Activated CD4-positive, alpha-beta T cell treated with anti-CD3 and anti-CD28 coated beads, Interleukin-2, amount 10 ng/mL, durations not matched to agents 24 days and 14 days (primary cell): ENCODE measurements at places on chromosomes 2 and 18.

- H3K27ac ChIP-seq, result no peak overlapping the region
- no peaks in the 10 kb centered on the region for H3K36me3 ChIP-seq
- H3K4me1 ChIP-seq, result peaks cover 6% of the 10 kb centered on the region
- no peak for DNase-seq
These were observed 50.6 kb downstream of the GLI2 start for GRCh38 chr2:120786038-120786960.

DNA sequence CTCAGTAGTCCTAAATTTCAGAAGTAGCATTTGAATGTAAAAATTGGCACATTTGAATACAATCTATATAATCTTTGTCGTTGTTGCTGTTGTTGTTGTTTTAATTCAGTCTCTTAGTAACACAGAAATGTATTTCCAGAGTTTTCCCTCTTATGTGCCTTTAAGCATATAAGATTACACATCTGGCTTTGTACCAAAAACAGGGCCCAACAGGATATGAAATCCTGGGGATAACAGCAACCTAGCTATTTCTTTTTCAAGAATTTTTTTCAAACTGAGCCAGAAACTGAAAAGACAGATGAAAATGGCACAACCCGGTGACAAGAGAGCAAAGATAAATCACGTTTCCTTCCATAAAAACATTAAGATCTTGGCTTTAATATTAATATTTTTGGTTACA lies 906.7 kb downstream of the NRXN1 start:
- H3K36me3 ChIP-seq, result no peaks in the 10 kb centered on the region
- no peak for DNase-seq
- H3K4me3 ChIP-seq, result no peak overlapping the region

DNA sequence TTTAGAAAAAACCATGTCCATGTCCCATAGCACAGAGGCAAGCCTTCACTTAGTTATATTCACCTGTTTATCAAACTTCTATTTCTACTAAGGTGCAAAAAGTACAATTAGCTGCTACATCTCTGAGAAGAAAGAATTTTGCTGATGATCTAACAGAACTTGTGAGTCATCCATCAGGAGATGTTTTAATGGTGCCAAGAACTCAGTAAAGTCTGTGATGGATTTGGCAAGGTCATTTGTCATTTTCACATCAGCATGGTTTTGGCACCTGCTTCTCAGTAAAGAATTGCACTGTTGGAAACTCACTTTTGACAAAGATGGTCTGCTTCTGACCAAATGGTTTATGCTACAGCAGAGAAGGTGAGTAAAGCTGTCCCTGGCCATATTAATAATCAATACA lies 195.7 kb upstream of the TMEFF2 start:
- no peak overlapping the region for H3K4me3 ChIP-seq
- H3K36me3 ChIP-seq, result no peaks in the 10 kb centered on the region
- no peak for DNase-seq

DNA sequence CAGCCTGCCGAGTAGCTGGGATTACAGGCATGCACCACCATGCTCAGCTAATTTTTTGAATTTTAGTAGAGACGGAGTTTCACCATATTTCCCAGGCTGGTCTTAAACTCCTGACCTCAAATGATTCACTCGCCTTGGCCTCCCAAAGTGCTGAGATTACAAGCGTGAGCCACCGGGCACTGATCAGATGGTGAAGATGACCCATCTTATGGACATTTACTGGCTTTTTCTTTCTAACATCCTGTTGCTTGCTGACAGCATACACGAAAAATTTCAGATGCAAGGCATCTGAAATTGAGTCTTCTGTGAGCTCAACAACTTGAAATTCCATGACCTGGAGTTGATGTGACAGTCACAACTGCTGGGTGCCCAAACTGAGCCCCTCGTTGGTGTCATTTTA lies 859.5 kb upstream of the CNTNAP5 start:
- H3K4me1 ChIP-seq, result no peaks in the 10 kb centered on the region
- no peaks in the 10 kb centered on the region for H3K36me3 ChIP-seq
- no peak overlapping the region for H3K27ac ChIP-seq
- no peak overlapping the region for H3K4me3 ChIP-seq
- DNase-seq, result no peak
- H3K27me3 ChIP-seq, result no peaks in the 10 kb centered on the region

DNA sequence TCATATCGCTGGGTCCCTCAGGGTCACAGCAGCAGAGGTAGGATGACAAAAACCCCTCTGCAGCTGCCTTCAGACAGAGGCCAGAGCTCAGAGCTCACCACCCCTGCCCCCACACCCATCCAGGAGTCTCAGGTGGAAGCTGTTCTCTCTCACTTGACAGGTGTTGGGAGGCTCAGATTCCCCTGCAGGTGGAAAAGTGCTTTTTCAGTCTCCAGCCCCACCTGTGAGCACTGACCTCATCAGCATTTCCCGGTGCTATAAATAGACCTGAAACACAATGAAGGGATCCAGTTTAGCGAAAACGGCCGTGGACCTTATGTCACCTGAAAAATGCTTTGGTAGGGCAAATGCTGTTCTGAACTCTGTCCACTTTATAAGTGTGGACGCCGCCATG lies 254.9 kb downstream of the NDUFA10 start:
- H3K36me3 ChIP-seq, result no peaks in the 10 kb centered on the region
- DNase-seq, result no peak
- no peaks in the 10 kb centered on the region for H3K4me1 ChIP-seq
- H3K4me3 ChIP-seq, result no peak overlapping the region

GRCh38 chr18:963276-963675 lies 58.6 kb downstream of the ADCYAP1 start:
- H3K27me3 ChIP-seq, result peaks cover 9% of the 10 kb centered on the region
- DNase-seq, result no peak
- H3K4me3 ChIP-seq, result no peak overlapping the region
- no peaks in the 10 kb centered on the region for H3K36me3 ChIP-seq

DNA sequence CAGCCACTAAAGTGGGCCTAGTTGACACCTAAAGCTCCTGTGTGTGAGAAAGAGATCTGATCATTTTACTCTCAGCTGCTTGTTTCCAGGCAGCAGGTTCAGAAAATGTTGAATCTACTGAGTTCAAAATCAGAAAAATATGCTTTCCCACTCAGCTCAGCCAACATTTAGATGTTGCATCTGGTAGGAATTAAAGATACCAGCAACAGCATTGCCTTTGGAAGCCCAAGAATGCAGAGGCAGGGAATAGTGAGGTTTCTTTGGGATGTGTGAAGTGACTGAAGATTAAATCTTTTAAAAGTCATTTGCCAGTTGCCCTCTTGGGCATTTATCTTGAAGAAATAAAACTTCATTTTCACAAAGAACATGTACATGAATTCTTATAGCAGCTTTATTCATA lies 33.9 kb upstream of the DOCK10 start:
- DNase-seq, result no peak
- no peak overlapping the region for H3K4me3 ChIP-seq
- H3K27ac ChIP-seq, result no peak overlapping the region
- H3K27me3 ChIP-seq, result peaks cover 18% of the 10 kb centered on the region
- no peaks in the 10 kb centered on the region for H3K4me1 ChIP-seq
- no peaks in the 10 kb centered on the region for H3K36me3 ChIP-seq

- no peaks in the 10 kb centered on the region for H3K27me3 ChIP-seq
- H3K4me3 ChIP-seq, result no peak overlapping the region
- DNase-seq, result no peak
- no peak overlapping the region for H3K27ac ChIP-seq
- H3K4me1 ChIP-seq, result no peaks in the 10 kb centered on the region
These were observed 490.4 kb upstream of the SPRED2 start for GRCh38 chr2:65922794-65923193.

DNA sequence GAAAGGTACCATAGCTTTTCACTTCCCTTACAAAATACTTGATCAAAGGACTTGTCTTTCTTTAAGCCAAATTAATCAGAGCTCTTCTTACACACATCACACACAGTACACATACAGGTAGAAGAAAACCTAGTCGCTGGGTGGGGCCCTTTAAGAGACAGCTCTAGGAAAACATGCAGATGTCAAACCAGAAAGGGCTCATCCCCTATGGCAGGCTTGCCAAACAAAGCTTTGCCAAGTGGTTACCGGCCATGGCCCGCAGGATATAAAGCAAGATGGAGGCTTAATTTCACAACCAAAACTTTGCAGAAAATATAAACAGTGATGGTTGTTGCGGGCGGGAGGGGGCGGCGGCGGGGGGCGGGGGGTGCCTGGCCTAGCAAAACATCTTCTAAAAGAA lies 2156.0 kb upstream of the PIK3C3 start:
- no peaks in the 10 kb centered on the region for H3K36me3 ChIP-seq
- peak overlapping the region; percentile 73 for H3K4me3 ChIP-seq
- H3K27ac ChIP-seq, result peak overlapping the region; percentile 41
- H3K4me1 ChIP-seq, result no peaks in the 10 kb centered on the region

DNA sequence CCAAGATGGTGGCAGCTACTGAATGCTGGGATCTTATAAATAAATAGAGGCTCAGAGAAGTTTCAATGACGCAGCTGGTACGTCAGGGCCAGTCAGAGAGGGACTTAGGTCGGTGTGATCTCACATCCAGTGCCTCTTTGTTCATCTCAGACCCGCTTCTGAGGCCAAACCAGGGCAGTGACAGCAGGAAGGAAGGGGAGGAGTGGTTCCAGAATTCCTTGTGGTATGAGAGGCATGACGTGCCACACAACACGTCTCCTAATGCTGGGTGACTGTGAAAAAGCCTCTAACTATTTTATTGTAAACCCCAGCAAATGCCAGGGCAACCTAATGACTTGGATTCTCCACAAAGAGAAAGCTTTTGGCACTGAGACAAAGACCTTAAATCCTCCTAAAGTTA lies 423.3 kb downstream of the LPIN1 start:
- H3K36me3 ChIP-seq, result no peaks in the 10 kb centered on the region
- H3K4me3 ChIP-seq, result no peak overlapping the region
- H3K27ac ChIP-seq, result peak overlapping the region; percentile 18
- H3K4me1 ChIP-seq, result peaks cover 19% of the 10 kb centered on the region
- no peaks in the 10 kb centered on the region for H3K27me3 ChIP-seq
- DNase-seq, result peak; percentile 73

DNA sequence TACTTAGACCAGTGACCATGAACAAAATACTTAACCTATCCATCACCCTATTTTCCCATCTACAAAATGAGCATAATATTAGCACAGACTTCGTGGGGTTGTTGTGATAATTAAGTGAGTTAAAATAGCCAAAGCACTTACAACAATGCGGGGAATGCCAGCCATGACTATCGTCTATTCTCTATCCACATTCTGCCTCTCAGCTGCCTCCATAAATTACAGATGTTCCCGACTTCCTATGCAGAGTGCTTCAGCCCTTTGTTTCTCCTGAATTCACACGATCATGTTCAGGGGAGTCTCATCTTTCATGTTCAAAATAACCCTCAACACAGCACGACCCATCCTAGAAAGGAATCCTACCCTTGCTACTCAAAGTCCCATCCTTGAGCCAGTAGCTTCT lies 211.6 kb downstream of the EN1 start:
- DNase-seq, result peak; percentile 25
- no peaks in the 10 kb centered on the region for H3K36me3 ChIP-seq
- no peak overlapping the region for H3K27ac ChIP-seq
- H3K4me3 ChIP-seq, result no peak overlapping the region

- peak overlapping the region; percentile 59 for H3K27ac ChIP-seq
- no peak for DNase-seq
- H3K4me1 ChIP-seq, result peaks cover 13% of the 10 kb centered on the region
- no peak overlapping the region for H3K4me3 ChIP-seq
These were observed 12.3 kb downstream of the SNED1 start for GRCh38 chr2:241010531-241011295.

- H3K4me3 ChIP-seq, result no peak overlapping the region
- peaks cover 28% of the 10 kb centered on the region for H3K27me3 ChIP-seq
- no peak for DNase-seq
- no peak overlapping the region for H3K27ac ChIP-seq
- H3K4me1 ChIP-seq, result peaks cover 4% of the 10 kb centered on the region
These were observed 2.6 kb downstream of the IL1B start for GRCh38 chr2:112833976-112834375.

- DNase-seq, result no peak
- H3K4me1 ChIP-seq, result no peaks in the 10 kb centered on the region
- H3K27ac ChIP-seq, result no peak overlapping the region
- H3K4me3 ChIP-seq, result no peak overlapping the region
- no peaks in the 10 kb centered on the region for H3K36me3 ChIP-seq
These were observed 692.9 kb downstream of the SLC4A3 start for GRCh38 chr2:220320326-220320725.

DNA sequence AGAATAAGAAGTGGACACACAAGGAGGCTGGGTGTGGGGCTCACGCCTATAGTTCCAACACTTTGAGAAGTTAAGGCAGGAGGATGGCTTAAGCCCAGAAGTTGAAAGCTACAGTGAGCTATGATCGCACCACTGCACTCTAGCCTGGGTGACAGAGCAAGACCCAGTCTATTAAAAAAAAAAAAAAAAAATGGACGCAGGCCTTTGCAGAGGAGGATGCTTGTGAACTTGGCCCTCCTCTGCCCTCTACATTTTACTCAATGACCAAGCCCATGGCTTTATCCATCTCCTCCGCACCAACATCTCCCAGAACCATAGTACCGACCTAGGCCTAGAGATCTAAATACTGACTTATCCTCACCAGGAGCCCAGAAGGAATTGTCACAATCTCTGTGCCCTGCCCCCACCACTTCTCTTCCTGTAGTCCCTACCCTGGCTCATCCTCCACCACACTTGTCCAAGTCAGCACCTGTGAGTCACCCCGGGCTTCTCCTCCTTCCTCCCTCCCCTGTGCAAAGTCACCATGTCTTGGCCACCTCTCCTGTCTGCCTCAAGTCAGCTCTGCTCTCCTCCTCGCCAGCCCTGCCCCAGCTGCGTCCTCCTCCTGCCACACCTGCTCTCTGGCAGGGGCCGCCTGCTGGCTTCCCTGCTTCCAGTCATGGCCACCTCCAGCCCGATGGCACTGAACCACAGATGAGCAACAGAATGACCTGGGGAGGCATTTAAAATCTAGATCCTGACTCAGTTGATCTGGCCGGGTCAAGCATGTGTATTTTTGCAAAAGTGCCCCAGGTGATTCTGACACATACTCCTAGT lies 35.8 kb upstream of the ASPRV1 start:
- no peaks in the 10 kb centered on the region for H3K27me3 ChIP-seq
- H3K4me3 ChIP-seq, result no peak overlapping the region
- peak overlapping the region; percentile 4 for H3K27ac ChIP-seq
- peaks cover 21% of the 10 kb centered on the region for H3K4me1 ChIP-seq
- H3K36me3 ChIP-seq, result peaks cover 12% of the 10 kb centered on the region

DNA sequence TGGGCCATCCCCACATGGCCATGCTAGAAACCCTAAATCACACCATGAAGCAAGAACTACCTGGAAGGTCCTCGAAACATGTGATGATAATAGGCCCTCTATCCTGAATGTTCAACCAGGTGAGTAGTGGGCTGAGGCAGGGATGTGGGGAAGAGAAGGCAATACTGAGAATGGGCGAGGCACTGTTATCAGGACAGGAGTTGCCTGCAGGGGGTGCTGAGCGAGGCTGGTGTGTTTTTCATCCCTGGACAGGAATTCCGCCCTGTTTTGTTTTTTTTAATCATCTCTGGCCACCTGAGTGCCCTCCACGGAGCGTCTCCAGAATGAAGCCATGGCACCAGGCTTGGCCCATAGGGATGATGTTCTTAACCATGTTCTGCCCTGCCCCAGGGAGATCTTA lies 103.0 kb upstream of the SOX11 start:
- no peak overlapping the region for H3K27ac ChIP-seq
- no peak overlapping the region for H3K4me3 ChIP-seq
- no peaks in the 10 kb centered on the region for H3K36me3 ChIP-seq
- no peak for DNase-seq
- no peaks in the 10 kb centered on the region for H3K27me3 ChIP-seq

GRCh38 chr2:162111958-162112850 lies 38.2 kb upstream of the DPP4 start:
- no peak overlapping the region for H3K4me3 ChIP-seq
- H3K36me3 ChIP-seq, result peaks cover 18% of the 10 kb centered on the region
- no peaks in the 10 kb centered on the region for H3K27me3 ChIP-seq
- H3K4me1 ChIP-seq, result peaks cover 22% of the 10 kb centered on the region
- H3K27ac ChIP-seq, result no peak overlapping the region

- H3K27ac ChIP-seq, result no peak overlapping the region
- H3K4me1 ChIP-seq, result peaks cover 2% of the 10 kb centered on the region
- H3K27me3 ChIP-seq, result no peaks in the 10 kb centered on the region
These were observed 90.3 kb upstream of the BARD1 start for GRCh38 chr2:214899751-214900150.
